ENCODE measurements at places on chromosomes 3 and 15.
A peak's percentile ranks its signal among the peaks of the same experiment; 100 is the strongest.

- DNase-seq: no peak
Observed at GRCh38 chr3:156140001-156140595, 19.7 kb downstream of the KCNAB1 start.

- DNase-seq: peak; percentile 39
Observed at GRCh38 chr3:64047787-64048186, 24.5 kb upstream of the PSMD6 start.

DNA sequence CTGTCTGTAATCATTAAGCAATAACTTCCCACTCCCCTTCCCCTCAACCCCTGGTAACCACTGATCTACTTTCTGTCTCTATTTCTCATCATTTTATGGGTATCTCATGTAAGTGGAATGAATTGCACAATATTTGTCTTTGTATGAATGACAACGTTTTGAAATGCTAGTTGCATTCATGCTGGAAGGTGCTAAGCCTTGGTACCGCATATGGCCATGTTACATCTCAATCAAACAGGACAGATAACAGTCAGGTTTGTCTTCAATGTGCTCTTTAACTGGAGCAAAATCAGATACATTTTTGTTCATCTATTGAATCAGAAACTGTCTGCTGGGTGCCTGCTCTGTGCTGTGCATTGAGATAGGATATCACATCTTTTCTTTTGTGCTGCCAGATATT is 134.2 kb downstream of the AGBL1 start:
- no peak for DNase-seq

GRCh38 chr3:141859651-141860050 is 16.8 kb upstream of the ATP1B3 start:
- DNase-seq: no peak

- peak; percentile 67 for DNase-seq
Observed at GRCh38 chr3:159852821-159853505, 135.7 kb upstream of the IL12A start.

DNA sequence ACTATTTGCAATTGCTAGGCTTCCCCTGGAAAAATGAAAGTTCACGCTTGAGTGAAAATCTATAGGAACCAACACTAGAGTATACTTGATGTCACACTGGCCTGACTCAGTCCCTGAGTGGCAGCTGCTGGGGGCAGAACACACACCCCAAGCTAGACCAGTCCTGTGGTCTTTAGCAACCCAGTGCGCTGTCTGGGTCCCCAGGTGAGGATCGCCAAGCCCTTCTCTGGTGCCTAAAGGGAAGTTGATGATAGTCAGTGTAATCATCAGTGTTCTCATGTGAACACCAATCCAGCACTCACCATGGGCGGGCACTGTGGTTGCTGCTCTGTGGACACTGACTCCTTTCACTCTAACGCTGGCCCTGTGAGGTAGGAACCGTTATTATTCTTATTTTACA is 11.2 kb downstream of the ALDH1A3 start:
- no peak for DNase-seq

DNA sequence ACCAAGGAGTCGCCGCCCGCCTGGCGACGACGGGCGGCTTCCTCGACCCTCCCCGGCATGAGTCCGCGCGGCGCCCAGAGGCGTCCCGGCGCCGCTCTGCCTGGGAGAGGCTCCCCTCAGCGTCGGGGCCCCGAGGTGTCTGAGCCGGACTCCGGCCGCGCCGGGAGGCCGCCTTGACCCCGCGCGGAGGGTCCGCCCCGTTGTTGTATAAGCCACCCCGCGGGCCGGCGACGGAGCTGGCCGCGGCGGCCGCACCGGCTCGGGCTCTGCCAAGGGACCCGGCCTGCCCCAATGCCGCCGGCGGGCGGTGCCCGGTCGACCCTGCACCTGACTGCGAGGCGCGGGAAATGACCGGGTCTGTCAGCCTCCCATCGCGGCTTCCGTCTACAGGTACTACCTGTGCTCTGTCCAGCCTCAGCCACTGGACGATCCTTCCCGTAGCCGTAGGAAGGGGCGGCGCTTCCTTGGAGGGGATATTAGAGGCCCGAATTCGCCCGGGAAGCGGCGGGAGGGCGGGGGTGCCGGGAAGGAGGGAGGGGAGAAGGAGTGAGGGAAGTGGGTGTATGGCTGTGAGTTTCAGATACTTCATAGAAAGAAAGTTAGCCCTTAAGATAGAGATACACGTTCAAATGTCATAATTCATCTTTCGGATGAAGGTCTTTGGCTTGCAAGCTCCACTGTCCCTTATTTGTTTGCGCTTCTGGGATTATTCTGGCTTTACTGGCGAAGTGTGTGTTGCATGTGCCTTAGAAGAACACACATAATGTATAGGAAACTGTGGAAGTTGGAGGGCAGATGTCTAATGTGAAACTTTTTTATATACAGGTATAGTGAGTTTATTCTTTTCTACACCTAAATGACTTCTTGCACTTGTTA is 620 bp downstream of the ABHD5 start:
- peak; percentile 29 for DNase-seq

GRCh38 chr3:128238184-128238489 is 84.9 kb downstream of the EEFSEC start:
- DNase-seq: no peak

DNA sequence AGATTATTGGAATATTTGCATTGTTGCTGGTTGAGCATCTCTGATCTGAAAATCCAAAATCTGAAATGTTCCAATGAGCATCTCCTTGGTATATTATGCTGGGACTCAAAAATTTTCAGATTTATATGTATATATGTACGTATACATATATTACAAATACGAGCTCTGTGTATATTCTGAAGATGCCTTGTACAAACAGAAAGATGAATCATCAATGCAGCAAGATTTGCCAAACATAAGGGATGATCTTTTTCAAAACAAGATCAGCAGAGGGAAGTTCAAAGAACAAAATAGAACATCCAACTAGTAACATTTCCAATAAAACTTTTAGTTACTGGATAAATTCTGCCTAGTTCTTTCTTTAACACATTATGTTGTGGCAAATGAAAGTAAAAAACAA is 42.5 kb downstream of the HERC1 start:
- peak; percentile 12 for DNase-seq

GRCh38 chr3:134092208-134092701 is 62.5 kb upstream of the SLCO2A1 start:
- DNase-seq: no peak

DNA sequence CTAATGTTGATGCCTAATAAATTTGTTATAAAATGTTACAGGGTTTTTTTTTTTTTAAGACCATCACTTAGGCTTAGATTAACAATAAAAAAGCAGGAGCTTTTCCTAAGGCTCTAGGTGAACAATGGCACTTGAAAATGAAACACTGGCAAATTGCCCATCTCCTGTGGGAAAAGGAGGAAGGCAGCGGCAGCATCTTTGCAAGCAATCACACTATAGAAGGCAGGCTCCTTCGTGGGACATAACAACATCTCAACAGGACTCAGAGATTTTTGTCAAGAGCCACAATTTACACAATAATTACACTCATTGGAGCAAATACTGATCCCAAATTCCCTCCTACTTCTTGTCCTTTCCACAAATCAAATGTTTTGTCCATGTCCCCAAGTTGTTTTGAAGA is 646.7 kb downstream of the ROBO2 start:
- no peak for DNase-seq

DNA sequence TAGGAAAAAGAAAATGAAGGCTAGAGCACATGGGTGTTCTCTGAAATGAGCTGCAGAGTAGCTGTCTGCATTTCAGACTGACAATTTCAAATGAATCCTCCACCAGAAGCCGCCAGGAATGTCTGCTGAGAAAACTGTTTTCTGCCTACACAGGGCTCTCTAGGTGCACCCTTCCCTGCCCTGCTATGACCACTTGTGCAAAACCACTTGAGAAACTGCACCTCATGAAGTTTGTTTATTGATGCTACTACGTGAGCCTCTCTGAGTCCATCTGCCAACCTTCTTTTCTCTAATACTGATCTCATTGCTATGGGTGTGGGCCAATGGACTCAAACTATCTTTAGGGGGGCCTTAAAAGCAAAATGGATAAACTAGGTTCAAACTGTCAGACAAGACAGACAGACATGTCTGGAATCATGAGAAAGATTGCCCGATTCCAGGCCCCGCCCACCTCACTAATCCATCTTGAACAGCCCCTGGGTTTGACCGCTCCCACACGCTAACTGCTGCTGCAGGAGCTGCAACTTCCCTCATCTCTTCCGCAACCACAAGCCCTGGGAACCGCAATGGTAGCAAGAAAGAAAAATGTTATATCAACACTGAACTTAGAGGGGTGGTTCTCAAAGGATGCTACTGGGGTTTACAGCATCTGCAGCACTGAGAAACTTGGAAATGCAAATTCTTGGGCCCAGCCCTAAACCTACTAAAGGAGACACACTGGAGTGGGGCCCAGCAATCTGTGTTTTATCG is 9.0 kb upstream of the CD47 start:
- DNase-seq: no peak

DNA sequence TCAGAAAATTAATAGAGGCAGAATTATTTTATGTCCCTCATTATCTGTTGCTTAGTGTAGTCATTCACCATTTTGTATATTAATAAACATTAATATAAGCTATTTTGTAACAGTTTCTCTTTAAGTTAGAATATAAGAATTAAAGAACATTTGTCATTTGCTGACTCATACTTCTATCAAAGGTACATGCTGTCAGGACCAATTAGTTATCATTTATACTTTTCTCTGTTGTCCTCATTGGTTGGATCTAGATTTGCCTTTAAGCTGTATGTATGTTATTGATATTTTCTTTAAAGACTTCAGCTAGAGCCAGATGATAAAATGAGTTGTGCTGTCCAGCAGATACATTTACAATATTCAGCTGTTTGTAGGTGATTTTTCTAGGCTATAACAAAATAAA is 168.4 kb upstream of the MLF1 start:
- DNase-seq: no peak

- DNase-seq: no peak
Observed at GRCh38 chr3:17623464-17623863, 119.0 kb downstream of the TBC1D5 start.

DNA sequence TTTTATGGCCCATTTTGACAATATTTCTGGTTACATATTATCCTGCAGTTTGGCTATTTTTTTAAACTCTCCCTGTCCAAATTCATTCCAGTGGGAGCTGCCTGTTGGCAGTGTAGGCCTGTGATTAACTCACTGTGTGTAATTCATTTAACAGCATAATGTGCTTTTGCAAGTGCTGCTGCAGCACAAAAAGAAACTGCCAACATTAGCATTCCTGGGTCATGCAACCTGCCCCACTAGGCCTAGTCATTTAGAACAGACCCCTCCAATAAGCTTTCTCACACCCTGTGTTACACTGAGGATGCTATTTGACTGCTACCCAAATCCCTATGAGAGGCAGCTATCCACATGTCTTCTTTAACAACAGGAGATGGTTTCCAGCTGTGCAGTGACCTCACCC is 251.2 kb upstream of the UBE2E2 start:
- DNase-seq: no peak

Measured in astrocyte of the spinal cord (primary cell).